Stimulated activated CD4-positive, alpha-beta T cell treated with anti-CD3 and anti-CD28 coated beads, TNF-alpha, amount 100 ng/mL, for 48 hours (primary cell): ENCODE measurements at places on chromosomes 5 and 9.

DNA sequence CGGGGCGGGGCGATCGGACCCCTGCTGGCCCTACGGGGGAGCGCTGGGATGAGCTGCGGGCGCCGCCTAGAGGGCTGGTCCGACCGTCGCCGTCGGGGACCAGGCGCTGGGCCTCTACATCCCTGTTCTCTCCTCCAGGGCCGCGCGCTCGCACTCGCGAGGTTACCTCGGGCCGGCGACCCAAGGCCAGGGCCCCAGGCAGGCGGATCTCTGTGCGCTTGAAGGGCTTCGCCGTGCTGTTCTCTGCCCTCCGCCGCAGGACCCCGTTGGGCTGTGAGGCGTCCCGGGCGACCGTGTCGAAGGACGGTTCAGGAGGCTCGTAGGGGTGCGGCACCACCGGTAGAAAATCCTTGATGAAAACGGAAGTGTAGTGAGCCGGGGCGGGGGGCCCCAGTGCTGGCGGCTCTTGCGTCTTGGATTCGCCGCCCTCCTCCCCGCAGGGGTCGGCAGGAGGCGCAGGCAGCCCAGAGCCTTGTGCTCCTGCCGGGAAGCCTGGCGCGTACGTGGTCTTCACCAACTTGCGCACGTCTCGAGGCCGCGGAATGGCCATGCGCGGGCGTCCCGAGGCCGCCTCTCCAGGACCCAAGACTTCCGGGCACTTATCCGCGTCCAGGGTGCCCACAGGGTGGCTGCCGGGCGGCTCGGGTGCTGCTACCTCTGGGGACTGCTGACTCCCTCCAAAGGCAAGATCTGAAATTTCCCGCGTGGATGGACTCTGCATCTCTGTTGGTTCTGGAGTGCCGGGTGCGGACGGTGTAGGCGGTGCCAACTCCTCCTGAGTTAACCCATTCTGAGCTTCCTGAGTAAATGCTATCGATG is 2.0 kb downstream of the PROB1 start:
- DNase-seq, result peak; percentile 86

- no peak for DNase-seq
Observed at GRCh38 chr9:132557159-132557558, 25.2 kb upstream of the BARHL1 start.

DNA sequence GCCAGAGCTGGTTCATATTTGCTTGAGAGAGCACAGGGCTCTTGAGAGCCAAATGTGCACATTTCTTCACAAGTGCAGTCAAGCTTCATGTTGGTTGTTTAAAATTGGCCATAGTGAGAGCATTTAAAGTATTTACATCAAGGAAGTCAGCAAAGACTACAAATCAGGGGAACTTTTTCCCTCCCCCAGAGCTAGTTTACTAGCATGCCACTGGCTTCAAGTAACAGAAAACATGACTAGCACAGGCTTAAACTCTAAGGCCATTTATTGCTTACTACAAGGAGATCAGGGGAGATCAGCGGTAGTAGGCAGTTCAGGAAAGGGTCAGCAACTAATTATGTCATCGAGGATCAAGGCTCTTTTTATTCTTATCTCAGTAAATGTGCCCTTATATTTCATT is 11.0 kb upstream of the CCDC171 start:
- DNase-seq, result no peak

DNA sequence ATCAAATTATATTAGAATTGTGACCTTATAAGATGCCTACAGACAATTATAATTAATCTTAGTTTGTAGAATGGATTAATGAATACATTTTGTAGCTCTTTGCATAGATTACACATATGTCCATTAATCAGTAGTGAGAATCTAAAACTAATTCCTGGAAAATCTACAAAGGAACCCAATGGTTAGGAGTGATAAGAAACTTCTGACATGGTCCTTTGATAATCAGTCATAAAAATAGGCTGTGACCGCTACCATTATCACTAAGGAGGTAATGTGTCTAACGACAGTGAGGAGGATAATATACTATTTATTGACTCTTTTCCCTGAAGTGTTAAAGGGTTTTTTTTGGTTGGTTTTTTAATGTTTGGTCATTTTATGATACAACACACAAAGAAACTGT is 46.6 kb downstream of the BNC2 start:
- no peak for DNase-seq

DNA sequence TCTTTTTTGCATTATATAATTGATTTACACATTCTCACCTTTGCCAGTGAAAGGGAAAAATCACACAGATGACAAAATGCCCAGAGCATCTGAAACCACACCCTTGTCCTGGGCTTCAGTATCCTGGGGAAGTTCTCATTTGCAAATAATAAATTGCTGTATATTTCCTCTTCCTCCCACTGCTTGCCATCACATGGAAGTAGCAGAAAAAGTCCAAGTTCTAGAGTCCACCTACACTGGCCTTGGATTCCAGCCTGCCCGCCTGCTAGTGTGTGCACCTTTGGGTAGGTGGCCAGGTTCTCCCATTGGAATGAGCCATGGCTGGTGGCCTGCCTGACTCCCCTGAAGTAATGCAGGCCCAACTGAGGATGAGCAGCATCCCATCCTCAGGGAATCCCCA is 149.4 kb downstream of the GADD45G start:
- DNase-seq, result no peak
